Testis (tissue), 5 donors: ENCODE measurements at places on chromosomes 12 and 14.

GRCh38 chr12:12171991-12172511 is 94.8 kb downstream of the LRP6 start:
- no peaks in the 10 kb centered on the region for H3K36me3 ChIP-seq
- no peaks in the 10 kb centered on the region for H3K27me3 ChIP-seq
- no peak overlapping the region for H3K4me3 ChIP-seq
- no peak for DNase-seq

DNA sequence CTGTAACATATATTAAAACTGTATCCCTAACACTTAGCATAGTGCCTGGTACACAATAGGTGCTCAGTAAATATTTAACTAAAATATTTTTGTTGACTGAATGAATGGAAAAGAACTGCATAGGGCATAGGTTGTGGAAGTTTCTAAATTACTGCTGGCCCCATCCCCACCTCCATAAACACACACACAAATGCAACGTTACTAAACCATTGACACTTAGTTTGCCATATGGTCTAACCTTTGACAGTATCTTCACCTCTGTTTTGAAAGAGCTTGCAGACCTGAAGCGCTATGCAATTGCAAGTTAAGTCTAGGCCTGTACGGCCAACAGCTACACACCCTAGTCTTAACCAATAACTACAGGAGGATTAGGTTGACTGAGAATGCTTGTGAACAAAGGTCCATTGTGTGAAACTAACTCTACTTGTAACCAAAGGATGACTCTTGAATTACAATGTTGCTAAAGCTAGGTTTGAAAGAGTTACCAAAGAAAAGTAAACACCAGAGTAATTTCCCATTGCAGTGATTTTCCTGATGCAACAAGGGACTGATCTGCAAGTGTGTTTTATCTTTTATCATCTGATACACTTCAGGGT is 924 bp upstream of the MANSC1 start:
- H3K27ac ChIP-seq = peak overlapping the region; percentile 86
- no peak overlapping the region for H3K4me3 ChIP-seq
- peaks cover 11% of the 10 kb centered on the region for H3K4me1 ChIP-seq
- H3K27me3 ChIP-seq = no peaks in the 10 kb centered on the region
- no peak for DNase-seq

DNA sequence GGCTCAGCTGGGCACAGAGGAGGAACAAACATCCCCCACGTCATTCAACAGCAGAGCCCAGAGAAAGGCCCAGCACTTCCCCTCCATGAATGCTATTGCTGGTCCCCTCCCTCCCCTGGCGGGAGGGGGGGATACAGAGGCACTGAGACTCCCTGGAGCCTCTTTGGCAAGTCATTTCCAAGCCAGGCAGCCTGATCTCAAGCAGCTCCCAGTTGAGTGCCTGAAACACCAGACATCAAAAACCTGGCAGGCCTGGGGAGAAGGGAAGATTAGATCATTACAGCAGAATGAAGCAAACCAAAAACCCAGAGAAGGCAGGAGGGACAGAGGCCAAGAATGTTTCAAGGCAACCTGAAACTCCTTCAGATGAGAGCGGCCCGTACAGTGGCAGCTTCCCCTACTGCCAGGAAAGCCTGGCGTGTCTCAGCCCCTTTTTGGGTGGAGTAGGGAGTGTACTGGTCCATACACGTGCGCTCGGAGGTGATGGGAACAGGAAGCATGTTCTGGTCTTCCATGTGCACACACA is 92.1 kb downstream of the LRRC74A start:
- no peaks in the 10 kb centered on the region for H3K36me3 ChIP-seq
- H3K4me3 ChIP-seq = no peak overlapping the region
- peaks cover 58% of the 10 kb centered on the region for H3K4me1 ChIP-seq
- no peak for DNase-seq

GRCh38 chr14:59868021-59868420 is 2.6 kb downstream of the RTN1 start:
- no peaks in the 10 kb centered on the region for H3K4me1 ChIP-seq
- H3K27me3 ChIP-seq = no peaks in the 10 kb centered on the region
- H3K36me3 ChIP-seq = no peaks in the 10 kb centered on the region
